ENCODE measurements at places on chromosomes 12 and 14.

- DNase-seq, result no peak
These were observed 427.8 kb downstream of the BTG1 start for GRCh38 chr12:91717804-91718203.

DNA sequence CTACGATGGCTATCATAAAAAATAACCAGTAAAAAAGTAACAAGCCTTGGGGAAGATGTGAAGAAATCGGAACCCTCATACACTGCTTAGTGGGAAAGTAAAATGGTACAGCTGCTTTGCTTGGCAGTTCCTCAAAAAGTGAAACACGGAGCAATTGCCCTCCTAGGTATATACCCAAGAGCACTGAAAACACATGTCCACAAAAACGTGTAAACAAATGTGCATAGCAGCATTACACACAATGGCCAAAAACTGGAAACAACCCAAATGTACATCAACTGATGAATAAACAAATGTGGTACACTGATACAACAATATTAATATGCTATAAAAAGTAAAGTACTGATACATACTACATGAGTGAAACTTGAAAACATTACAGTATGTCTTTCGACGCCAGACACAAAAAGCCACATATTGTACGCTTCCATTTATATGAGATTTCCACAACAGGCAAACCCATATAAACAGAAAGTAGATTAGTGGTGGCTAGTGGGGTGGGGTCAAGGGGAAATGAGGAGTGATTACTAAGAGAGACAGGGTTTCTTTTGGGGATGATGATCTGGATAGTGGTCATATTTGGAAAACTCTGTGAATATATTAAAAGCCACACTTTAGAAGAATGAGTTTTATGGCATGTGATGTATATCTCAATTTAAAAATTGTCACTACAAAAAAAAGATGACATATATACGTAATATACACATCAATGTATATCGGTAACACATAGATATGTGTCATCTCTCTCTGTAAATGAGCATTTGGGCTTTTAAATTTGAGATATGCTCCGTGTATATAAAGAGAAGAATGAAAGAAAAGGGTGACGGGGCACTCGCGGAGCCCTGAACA lies 996 bp downstream of the SLC41A2 start:
- DNase-seq, result no peak

DNA sequence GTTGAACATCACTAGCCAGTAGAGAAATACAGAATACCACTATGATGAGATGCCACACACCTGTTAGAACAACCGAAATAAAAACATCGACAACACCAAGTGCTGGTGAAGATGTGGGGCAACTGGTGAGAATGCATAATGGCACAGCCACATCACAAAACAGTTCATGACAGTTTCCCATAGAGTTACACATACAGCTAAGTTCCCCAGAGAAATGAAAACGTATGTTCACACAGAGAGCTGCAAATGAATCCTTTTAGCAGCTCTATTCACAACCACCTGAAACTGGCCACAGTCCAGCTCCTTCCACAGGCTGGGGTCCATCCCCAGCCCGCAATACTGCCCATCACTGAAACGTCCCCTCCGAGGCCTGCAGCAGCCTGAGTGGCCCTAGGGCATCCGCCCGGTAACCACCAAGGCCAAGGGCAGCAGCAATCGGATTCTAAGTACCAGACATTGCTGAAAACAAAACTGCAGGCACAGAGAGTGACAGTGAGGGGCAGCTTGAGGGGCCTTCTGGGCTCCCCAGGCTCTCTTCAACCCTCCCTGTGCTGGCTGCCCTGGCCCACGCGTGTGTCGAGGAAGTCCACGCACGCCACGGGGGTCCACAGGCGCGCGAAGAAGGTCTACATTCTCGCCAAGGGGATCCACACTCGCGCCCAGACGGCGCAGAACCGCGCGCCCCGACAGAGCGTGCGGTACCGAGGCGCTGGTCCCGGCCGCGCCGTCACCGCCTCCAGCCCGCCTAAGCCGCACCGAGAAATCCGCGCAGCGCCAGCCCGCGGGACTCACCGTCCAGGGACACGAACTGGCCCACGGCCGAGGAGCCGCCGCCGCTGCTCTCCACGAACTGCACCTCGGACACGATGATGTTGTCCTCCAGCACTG lies 903 bp downstream of the BRF1 start:
- DNase-seq, result peak; percentile 88

- no peak for DNase-seq
These were observed 187.6 kb downstream of the DICER1 start for GRCh38 chr14:94969766-94970165.

GRCh38 chr14:68349900-68350629 lies 442.8 kb downstream of the ZFP36L1 start:
- no peak for DNase-seq

- no peak for DNase-seq
These were observed 7.4 kb upstream of the TMEM132C start for GRCh38 chr12:128259556-128260070.

DNA sequence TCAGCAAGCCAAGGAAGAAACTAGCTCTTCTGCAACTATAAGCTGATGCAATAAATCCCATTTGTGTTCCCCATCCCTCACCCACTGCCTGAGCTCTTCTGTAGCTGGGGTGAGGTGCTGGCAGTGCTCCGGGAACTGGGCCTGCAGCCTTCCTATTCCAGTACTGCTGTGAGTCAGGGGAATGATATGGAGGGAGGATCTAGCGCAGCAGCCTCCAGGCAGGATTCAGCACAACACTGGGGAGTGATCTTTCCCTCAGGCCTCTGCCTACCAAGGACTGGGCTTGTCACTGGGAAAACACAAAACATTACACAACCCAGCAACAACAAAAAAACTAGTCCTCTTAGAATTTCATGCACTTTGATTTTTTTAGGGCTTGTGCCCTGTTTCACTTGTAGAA lies 58.7 kb downstream of the ST8SIA1 start:
- DNase-seq, result peak; percentile 95

DNA sequence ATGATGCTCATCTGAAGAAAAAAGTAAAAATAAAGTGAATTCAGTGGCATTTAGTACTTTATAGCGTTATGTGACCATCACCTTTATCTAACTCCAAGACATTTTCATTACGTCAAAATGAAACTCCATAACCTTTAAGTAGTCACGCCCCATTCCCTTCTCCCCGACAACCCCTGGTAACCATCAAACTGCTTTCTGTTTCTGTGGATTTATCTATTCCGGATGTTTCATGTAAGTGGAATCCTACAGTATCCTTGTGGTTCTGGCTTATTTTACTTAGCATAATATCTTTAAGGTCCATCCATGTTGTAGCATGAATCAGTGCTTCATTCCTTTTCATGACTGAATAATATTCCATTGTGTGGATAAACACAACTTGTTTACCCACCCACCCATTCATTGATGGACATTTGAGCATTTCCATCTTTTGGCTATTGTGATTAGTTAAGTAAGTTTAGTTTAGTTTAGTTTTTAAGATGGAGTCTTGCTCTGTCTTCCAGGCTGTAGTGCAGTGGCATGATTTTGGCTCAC lies 18.5 kb upstream of the MAP1LC3B2 start:
- no peak for DNase-seq

GRCh38 chr14:22106700-22107697 lies 433.4 kb upstream of the OR4E1 start:
- DNase-seq, result no peak

DNA sequence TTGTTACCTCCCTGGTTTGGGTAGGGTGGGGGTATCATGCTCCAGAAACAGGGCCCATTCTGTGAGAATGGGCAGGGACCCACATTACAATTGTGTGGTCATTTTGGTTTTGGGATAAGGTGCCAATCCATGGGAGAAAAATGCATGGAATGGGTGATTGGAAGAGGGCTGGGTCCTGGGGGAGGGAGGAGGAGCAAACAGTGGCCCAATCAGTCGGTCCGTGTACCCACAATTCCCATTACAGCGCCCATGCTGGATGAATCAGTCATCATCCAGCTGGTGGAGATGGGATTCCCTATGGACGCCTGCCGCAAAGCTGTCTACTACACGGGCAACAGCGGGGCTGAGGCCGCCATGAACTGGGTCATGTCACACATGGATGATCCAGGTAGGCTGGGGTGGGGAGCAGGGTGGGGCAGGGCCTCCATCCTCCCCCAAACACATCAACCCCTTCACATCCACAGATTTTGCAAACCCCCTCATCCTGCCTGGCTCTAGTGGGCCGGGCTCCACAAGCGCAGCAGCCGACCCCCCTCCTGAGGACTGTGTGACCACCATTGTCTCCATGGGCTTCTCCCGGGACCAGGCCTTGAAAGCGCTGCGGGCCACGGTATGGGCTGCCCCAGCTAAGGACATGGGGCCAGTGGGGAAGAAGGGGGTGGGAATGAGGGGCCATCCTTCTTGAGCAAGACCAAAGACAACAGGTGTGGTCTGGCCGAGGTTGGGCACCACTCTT lies 3.6 kb upstream of the TPI1 start:
- DNase-seq, result no peak
